Activated naive CD8-positive, alpha-beta T cell treated with anti-CD3 and anti-CD28 coated beads, Interleukin-2, amount 10 ng/mL, durations not matched to agents 7 days and 5 days (primary cell): ENCODE measurements at places on chromosomes 2 and 18.

GRCh38 chr2:168159754-168160585 lies 87.4 kb downstream of the STK39 start:
- DNase-seq, result no peak

DNA sequence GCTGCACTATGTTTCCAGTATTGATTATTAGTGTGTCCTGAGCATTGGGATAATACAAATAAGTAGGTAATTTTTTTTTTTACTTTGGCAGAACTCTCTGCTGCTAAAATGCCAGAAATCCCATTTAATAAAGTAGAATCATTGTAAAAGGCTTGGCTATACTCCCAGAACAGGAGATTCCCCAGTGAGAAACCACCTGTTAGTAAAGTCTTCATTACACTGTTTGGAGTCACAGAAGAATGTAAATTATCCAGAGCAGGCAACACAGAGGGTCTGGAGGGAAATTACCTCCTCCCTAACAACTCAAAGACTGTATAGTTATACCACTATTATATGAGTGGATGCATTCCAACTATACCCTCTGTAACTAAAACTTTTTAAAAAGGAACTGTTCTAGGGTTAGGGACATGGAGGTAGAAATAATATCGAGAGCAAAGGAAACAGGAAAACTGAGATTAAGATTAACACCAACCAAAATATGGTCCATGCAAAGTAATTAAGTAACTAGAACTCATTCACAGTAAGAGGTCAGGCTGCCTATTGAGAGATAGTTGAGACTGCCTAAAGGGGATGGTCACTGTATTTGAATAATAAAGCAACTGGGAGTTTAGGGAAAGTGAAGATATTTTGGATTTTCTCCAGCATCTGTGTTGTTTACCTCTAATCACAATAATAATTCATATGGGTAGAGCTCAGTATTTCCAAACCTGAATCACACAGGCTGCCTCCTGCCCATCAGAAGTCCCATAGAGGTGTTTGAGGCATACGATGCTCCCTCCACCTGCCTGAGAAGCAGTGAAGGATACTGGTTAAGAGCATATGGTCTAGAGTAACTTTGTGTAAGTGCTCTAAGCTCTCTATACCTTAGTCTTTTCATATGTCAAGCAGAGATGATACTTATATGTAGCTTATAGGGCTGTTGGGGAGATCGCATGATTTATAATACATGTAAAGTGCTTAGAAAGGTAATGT lies 34.4 kb downstream of the MAP2 start:
- DNase-seq, result no peak

GRCh38 chr2:184394642-184395041 lies 203.7 kb upstream of the ZNF804A start:
- no peak for DNase-seq

- DNase-seq, result no peak
Observed at GRCh38 chr18:28682912-28683311, 506.0 kb upstream of the CDH2 start.

DNA sequence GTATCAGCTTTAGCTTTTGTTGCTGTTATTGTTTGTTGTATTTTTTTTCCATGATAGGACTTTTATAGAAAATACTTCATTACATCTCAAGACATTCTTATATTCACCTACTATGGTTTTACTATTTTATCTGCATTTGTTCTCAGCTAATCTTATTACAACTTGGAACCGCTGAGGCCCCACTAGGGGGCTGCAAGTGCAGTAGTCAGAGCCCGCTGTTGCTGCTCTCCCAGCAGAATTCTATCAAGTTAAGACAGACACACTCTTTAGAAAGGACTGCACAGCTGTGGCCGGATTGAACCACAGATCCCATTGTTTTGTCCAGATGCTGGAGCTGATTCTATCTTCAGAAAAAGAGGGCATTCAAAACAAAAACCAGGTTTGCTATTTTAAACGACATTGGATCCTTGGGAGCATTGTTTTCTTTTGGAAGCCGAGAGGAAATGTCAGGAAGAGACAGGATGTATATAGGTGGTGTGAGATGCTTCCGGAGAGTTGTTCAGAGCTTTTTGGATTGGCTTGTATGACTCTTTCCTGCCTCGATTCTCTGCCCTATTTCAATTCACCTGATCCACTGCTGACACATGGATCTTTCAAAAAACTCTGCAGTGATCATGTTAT lies 105.7 kb upstream of the GAREM1 start:
- no peak for DNase-seq
